HS-5 (cell line): ENCODE measurements at places on chromosomes 2 and 18.
A peak's percentile ranks its signal among the peaks of the same experiment; 100 is the strongest.

- no peak for DNase-seq
These were observed 500.9 kb downstream of the RNF144A start for GRCh38 chr2:7417845-7418742.

GRCh38 chr18:23384778-23385736, 68.0 kb upstream of the RIOK3 start:
- no peak for DNase-seq

- no peak for DNase-seq
These were observed 2.9 kb downstream of the CTLA4 start for GRCh38 chr2:203870481-203870880.

- no peak for DNase-seq
These were observed 58.9 kb downstream of the INPP4A start for GRCh38 chr2:98503481-98504105.

GRCh38 chr2:224085246-224085645, 46.2 kb upstream of the SERPINE2 start:
- DNase-seq = peak; percentile 55

DNA sequence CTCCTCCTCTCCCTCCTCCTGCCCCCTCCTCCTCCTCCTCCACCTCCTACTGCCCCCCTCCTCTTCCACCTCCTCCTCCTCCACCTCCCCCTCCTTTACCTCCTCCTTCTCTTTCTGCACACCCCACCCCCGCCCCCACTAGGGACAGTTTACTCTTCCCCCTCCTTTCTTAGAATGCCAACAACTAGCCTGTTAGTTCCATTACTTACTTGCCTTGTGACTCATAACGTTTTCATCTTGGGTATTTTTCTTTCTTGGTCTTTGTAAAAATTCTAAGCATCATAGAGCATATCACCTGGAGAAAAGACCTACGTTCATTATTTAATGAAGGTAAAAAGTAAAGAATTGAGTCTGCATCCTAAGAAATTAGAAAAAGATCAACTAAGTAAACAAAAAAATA, 165.3 kb downstream of the NEDD4L start:
- no peak for DNase-seq

GRCh38 chr2:43358410-43359201, 132.2 kb upstream of the ZFP36L2 start:
- DNase-seq = no peak
